ENCODE measurements at places on chromosomes 3 and 15. TPM values are rescaled to one million over a fixed set of nuclear protein-coding genes. Genes with fewer than 3 reads are reported as not detected.

The SKOR1 gene
- 0.02 TPM for polyA plus RNA-seq

The TMEM44 gene
- 16.8 TPM for polyA plus RNA-seq

The MRAS gene
- polyA plus RNA-seq = 59.1 TPM

DNA sequence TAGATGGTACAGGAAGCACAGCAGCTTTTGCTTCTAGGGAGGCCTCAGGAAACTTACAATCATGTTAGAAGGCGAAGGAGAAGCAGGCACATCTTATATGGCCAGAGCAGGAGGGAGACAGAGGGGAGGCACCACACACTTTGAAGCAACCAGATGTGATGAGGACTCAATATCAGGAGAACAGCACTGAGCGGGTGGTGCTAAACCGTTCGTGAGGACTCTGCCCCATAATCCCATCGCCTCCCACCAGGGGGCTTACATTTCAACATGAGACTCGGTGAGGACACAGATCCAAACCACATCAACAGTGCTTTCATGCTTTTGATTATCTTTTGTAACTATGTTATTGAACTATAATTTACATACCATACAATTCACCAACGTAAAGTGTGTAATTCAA is 7.6 kb upstream of the TMEM44 start:
- no peak for DNase-seq

GRCh38 chr3:115875460-115875859 is 252.2 kb downstream of the GAP43 start:
- no peak for DNase-seq
